Left lung (tissue), 14 donors: ENCODE measurements at places on chromosomes 16 and 17. TPM values are rescaled to one million over a fixed set of nuclear protein-coding genes. Genes with fewer than 3 reads are reported as not detected.

The ARL6IP1 gene
- 219 TPM for polyA plus RNA-seq

The NKIRAS2 gene
- polyA plus RNA-seq: 44.3 TPM

The TMEM238L gene
- polyA plus RNA-seq: 0.21 TPM

The PRSS21 gene
- not detected for polyA plus RNA-seq

The NPIPB8 gene
- 2.9 TPM for polyA plus RNA-seq

The SPNS3 gene
- polyA plus RNA-seq: 1.1 TPM

The RTN4RL1 gene
- 0.51 TPM for polyA plus RNA-seq

The FASN gene
- polyA plus RNA-seq: 63.8 TPM

The C16orf87 gene
- 23.2 TPM for polyA plus RNA-seq

The LSM12 gene
- polyA plus RNA-seq: 31.3 TPM

The ABCC3 gene
- polyA plus RNA-seq: 62.7 TPM

The TAC4 gene
- polyA plus RNA-seq: 1.1 TPM

The ARL5C gene
- polyA plus RNA-seq: not detected

The NACA2 gene
- polyA plus RNA-seq: 1.8 TPM

The DLG4 gene
- 44.2 TPM for polyA plus RNA-seq

The CDH5 gene
- 145 TPM for polyA plus RNA-seq

The HOXB6 gene
- polyA plus RNA-seq: 13.6 TPM

The TMEM235 gene
- 0.20 TPM for polyA plus RNA-seq

The DHRS13 gene
- 6.5 TPM for polyA plus RNA-seq

The NLRC5 gene
- 12.1 TPM for polyA plus RNA-seq

The DHRS7C gene
- polyA plus RNA-seq: not detected

The GUCY2D gene
- polyA plus RNA-seq: not detected

The SAT2 gene
- polyA plus RNA-seq: 81.2 TPM

The HOXB8 gene
- polyA plus RNA-seq: 0.34 TPM

The SLC35B1 gene
- 58.8 TPM for polyA plus RNA-seq

The GDPD1 gene
- polyA plus RNA-seq: 7.7 TPM

The CASKIN2 gene
- polyA plus RNA-seq: 28.9 TPM

The NPW gene
- polyA plus RNA-seq: 3.1 TPM

The NTN1 gene
- polyA plus RNA-seq: 7.2 TPM

The PLA2G10 gene
- 0.20 TPM for polyA plus RNA-seq

The RHBDL1 gene
- polyA plus RNA-seq: 0.75 TPM

The ABAT gene
- polyA plus RNA-seq: 34.8 TPM

The PNMT gene
- 1.7 TPM for polyA plus RNA-seq

The RAB26 gene
- polyA plus RNA-seq: 1.9 TPM

The PDIA2 gene
- 0.54 TPM for polyA plus RNA-seq

The TP53TG3B gene
- not detected for polyA plus RNA-seq

The ZNF423 gene
- 30.5 TPM for polyA plus RNA-seq

The ZG16 gene
- not detected for polyA plus RNA-seq

The CA5A gene
- 0.13 TPM for polyA plus RNA-seq
